Fibroblast of villous mesenchyme (primary cell): ENCODE measurements at places on chromosomes 16 and 17. TPM values are rescaled to one million over a fixed set of nuclear protein-coding genes. Genes with fewer than 3 reads are reported as not detected.

Gene RGS9
- 2.2 and 2.6 TPM in 2 replicates for total RNA-seq

Gene ABI3
- total RNA-seq = 0.64 and 1.7 TPM in 2 replicates

Gene NR1D1
- total RNA-seq = 1.7 and 2.3 TPM in 2 replicates

Gene RMI2
- total RNA-seq = 5.5 and 5.6 TPM in 2 replicates

Gene HOXB7
- 1.7 and 2.6 TPM in 2 replicates for total RNA-seq

Gene OR3A3
- total RNA-seq = not detected in 2 replicates

Gene CTRB2
- total RNA-seq = not detected in 2 replicates
